ENCODE measurements at places on chromosomes 1 and 21.
A peak's percentile ranks its signal among the peaks of the same experiment; 100 is the strongest.

DNA sequence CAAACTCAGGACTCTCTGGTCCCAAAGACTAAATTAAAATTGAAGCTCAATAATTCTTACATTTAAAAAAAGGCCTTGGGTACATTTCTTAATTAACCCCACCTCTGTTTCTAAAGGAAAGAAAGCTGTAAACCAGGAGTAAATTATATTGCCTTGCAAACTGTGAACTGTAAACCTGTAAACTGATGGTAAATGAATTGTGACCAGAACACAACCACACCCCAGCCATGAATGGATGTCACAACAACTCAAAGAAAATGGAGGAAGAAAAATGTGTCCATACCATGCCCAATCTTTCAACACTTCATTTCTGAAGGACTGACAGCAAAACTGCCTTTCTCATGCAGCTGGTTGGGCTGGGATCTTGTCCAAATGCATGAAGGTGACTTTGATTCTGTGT, 171.3 kb upstream of the C1orf87 start:
- DNase-seq = no peak

DNA sequence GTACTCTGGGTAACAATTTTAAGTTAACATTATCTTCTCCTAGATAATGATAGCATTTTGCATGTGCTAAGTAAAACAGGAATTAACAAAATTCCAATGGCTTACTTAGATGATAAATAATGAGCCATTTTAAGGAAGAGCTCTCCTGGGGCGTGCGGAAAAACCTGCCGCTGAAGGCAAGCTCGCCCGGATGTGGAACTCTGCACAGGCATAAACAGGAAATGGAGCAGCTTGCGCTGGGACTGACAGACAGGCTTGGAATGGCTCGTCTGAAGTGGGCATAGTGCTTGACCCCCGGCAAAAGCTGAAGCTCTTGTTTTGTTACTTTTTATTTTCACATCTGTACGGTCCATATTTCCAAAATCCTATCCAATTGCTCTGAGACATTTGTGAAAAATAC, 169.2 kb downstream of the ZNF281 start:
- peak; percentile 39 for DNase-seq

GRCh38 chr1:30332116-30333094, 391.0 kb downstream of the MATN1 start:
- no peak for DNase-seq

- DNase-seq = no peak
Observed at GRCh38 chr1:151065089-151065645, 5.0 kb downstream of the MLLT11 start.

- no peak for DNase-seq
Observed at GRCh38 chr1:30743584-30744059, 14.0 kb downstream of the LAPTM5 start.
